ENCODE measurements at places on chromosomes 3 and 15.

DNA sequence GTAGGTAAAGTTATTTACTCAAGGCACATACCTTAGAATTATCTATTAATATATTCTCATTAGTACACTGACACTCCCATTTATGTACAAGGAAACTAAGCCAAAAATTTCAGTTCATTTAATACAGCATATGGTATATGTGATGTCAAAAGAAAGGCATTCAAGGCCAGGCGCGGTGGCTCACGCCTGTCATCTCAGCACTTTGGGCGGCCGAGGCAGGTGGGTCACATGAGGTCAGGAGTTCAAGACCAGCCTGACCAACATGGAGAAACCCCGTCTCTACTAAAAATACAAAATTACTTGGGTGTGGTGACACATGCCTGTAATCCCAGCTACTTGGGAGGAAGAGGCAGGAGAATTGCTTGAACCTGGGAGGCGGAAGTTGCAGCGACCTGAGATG lies 435.2 kb downstream of the GBE1 start:
- DNase-seq, result no peak

GRCh38 chr3:135860761-135861160 lies 104.8 kb upstream of the PPP2R3A start:
- DNase-seq, result no peak

DNA sequence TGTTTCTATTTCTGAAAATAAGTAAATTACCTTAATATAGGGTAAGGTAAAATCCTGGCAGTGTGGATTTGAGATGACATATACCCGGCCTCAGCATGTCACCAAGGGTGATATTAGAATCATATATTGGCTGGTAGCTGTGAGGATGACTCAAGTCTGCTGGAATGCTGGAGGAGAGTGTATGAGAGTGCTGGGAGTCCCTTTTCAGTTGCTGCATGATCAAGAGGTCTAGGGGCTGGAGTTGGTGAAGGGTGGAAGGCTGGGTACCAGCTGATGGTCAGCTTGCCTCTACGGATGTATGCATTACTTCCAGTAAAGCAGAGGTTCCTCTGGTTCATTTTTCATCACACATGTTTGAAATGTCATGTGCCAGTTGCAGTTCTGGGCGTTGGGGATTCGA lies 40.6 kb downstream of the SLC25A26 start:
- no peak for DNase-seq

DNA sequence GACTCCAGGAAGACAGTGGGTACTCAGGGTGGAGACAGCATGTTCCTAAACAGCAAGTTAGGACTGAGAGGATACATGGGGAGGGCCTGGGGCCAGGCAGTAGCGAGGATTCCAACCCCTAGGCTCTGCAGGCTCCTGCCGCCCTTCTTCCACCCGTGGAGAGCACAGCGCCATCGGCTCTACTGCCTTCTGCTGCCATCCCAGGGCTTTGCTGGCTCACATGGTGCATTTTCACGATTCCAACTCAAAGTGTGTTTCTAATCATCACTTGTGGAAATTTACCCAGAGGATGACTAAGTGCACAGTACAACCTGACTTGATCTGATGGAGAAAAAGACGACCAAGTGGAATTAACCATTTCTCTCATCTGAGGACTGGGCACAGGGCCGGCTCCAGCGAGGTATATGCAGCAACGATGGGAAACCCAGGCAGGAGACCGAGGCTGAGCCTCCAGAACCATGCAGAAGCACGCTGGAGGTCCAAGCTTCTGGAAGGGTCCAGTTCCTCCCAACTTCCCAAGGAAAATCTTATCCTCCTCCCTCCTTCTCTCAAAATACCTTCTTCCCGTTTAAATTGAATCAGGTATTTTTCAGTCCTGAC lies 104.6 kb downstream of the LRIG1 start:
- DNase-seq, result no peak

GRCh38 chr3:43644443-43644842 lies 22.6 kb upstream of the ANO10 start:
- no peak for DNase-seq

- no peak for DNase-seq
Observed at GRCh38 chr3:134625462-134625861, 25.4 kb downstream of the KY start.

GRCh38 chr3:158775426-158776410 lies 26.1 kb upstream of the MFSD1 start:
- no peak for DNase-seq

- no peak for DNase-seq
Observed at GRCh38 chr15:81188354-81188753, 8.3 kb upstream of the IL16 start.

- DNase-seq, result no peak
Observed at GRCh38 chr15:25674913-25675312, 188.2 kb downstream of the ATP10A start.

GRCh38 chr3:37519661-37520060 lies 342.0 kb upstream of the CTDSPL start:
- DNase-seq, result no peak

DNA sequence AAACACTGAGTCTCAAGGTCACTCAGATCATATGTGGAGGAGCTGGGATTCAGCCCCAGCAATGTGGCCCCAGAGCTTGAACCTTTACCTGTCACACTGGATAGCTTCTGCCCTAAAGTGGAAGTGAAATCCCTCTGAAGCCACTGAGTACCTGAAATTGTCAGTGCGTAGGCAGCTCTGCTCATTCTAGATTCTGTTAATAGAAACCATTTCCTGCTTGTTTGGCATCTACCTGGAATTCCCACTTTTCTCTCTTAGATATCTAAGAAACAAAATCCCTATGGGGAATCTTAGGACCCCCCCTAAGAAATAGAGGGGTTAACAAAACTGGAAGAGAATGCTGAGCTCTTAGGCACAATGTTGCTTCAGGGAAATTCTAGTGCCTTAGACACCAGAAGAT lies 29.8 kb downstream of the FBXL22 start:
- DNase-seq, result no peak

GRCh38 chr3:40719660-40720287 lies 195.0 kb downstream of the ZNF621 start:
- DNase-seq, result no peak

DNA sequence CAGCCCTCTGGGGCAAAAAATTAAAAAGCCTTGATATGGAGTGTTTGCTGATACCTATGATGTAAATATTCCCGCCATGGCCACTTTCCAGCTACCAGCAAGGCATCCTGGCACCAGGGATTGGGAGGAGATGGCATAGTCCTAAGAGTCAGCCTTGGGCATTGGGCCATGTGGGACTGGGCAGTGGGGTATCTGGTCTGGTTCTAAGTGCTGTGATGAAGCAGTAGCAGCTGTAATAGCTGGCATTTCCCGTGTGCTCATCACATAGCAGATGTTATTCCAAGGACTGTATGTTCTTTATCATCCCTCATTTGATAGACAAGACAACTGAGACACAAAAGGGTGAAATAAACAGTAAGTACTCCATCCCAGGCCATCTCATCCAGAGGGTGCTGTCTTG lies 6.9 kb upstream of the SACM1L start:
- no peak for DNase-seq

GRCh38 chr15:69158201-69158842 lies 2.1 kb upstream of the GLCE start:
- DNase-seq, result no peak

- no peak for DNase-seq
Observed at GRCh38 chr3:58210761-58211460, at the start of gene DNASE1L3. TSS of gene DNASE1L3 (minus strand) at chr3:58210972. CDS start at chr3:58210906, 66 bp downstream.

Data from stimulated activated CD8-positive, alpha-beta memory T cell treated with anti-CD3 and anti-CD28 coated beads, Interleukin-2, amount 100 ng/mL, for 1 hour (primary cell).